Esophagus squamous epithelium (tissue), 5 donors: ENCODE measurements at places on chromosomes 12 and 14. TPM values are rescaled to one million over a fixed set of nuclear protein-coding genes. Genes with fewer than 3 reads are reported as not detected.

The CLEC1B gene
- total RNA-seq, result not detected

The MYL6 gene
- 1,011 TPM for total RNA-seq

DNA sequence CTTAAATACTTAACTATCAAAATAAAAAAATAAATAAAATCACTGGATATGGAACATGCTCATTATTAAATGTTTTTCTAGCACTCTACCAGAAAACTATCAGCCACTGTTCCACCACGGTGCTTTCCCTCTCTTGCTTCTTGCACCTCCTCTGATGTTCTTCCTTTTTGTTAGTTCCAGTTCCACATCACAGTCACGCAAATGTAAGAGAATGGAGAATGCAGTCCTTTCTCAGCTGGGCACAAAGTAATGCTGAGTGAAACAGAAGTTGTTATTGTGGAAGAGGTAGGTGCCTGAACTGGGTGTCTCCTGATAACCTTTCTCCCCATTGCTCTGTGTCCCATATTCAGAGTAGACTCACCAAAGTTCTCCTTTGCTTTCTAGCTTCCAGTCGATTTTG is 1116.9 kb upstream of the TMEM132C start:
- no peak for DNase-seq

The FKBP4 gene
- total RNA-seq, result 86.2 TPM
